HS-5 (cell line): ENCODE measurements at places on chromosomes 13 and 19.

- DNase-seq: no peak
Observed at GRCh38 chr13:108725471-108725870, 96.1 kb downstream of the MYO16 start.

DNA sequence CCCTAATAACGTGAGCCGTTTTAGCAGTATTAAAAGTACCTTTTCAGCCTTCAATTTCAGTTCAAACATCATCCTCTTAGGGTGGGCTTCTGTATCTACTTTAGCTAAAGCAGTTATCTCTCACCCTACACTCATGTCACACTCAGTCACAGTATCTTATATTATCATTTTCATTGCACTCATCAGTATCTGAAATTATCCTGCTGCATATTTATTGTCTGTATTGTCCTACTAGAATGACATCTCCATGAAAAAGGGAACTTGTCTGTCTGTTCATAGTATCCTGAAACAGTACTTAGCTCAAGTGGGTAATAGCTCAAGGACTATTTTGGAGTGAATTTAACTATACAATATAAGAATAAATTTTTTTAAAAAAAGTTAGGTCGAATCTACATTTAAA lies 19.9 kb upstream of the RFC3 start:
- DNase-seq: no peak

DNA sequence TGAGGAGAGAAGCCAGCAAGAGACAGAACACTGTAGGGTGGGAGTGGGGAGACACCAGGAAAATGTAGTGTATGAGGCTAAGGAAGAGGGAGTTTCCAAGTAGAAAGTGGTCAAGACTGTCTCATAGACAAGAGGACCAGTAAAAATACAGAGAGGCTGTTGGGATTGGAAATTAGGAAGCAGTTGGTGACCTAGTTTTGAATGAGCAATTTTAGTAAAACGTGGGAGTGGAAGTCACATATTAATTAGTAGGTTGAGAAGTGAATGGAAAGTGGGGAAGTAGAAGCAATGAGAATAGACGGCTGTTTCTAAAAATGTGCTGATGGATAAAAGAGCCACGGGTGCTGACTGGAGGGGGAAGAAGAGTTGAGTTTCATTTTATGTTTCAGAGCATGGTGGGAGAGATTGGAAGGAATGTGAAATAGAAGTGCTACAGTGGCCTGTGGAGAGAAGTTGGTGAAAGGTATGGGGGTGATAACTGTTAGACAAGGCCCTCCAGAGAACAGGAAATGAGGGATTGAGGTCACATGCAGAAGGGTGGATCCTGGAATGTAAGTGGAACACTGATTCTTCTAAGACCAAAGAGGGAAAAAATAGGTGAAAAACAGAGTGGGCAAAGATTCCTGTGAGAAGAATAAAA lies 247.3 kb downstream of the MTUS2 start:
- no peak for DNase-seq

DNA sequence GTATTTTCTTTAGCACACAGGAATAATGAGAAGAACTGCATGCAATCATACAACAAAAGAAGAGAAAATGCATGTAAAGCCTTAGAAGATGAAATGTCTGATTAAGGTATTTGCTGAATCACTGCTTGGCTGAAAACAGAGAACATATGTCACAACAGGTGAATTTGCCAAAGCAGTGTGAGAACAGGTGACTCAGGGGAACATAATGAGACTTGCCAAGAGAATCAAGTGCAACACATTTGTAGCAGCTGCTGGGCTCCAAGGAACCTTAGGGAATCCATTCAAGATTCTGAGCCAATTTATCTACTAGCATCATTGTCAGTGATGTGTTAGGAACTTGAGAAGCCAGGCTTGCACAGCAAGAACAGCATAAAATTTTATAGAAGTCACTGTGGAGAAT lies 273.1 kb downstream of the PCDH20 start:
- DNase-seq: no peak
